ENCODE measurements at places on chromosomes 5 and 9.

DNA sequence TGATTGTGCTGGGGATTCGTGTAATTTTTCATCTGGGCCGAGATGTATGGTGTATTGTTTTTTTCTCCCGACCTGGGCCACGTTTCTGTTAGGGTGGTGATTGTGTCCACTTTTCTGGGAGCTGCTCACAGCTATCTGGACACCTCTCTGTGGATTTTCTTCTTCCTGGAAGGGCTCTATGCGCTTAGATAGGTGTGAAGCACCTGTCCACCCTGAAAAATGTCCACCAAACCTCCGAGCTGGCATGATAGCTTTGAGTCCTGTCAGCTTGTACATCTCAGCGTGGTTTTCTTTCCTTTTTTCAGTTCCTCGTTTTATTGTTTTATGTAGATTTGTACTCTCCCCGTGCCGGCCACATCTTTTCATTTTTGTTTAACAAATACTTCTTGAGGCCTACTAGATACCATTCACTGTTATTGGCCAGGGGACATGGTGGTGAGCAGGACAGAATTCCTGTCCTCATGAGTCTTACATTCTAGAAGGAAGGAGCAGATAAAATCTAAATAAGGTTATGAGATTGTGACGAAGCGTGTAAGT lies 1.1 kb downstream of the UGCG start:
- H3K36me3 ChIP-seq, result peaks cover 8% of the 10 kb centered on the region
- peaks cover 1% of the 10 kb centered on the region for H3K4me1 ChIP-seq
- H3K4me3 ChIP-seq, result peak overlapping the region; percentile 99
- DNase-seq, result peak; percentile 69
- H3K27me3 ChIP-seq, result no peaks in the 10 kb centered on the region

DNA sequence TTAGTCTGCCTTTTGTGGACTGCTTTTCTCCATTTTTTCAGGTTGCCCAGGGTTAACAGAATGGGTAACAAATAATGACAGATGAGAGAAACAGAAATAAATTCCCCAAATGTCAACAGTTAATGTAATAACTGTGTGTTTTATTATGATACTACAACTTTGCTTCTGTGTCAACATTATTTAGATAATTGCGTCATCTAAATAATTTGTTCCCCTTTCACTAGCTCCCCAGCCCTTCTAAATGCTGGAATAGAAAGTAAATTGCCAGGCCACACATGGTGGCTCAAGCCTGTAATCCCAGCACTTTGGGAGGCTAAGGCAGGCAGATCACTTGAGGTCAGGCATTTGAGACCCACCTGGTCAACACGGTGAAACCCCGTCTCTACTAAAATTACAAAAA lies 53.5 kb downstream of the RNF38 start:
- H3K36me3 ChIP-seq, result peaks cover 18% of the 10 kb centered on the region
- no peak overlapping the region for H3K4me3 ChIP-seq
- no peaks in the 10 kb centered on the region for H3K27me3 ChIP-seq
- DNase-seq, result no peak

GRCh38 chr5:147359101-147359500 lies 124.3 kb downstream of the STK32A start:
- DNase-seq, result no peak
- H3K36me3 ChIP-seq, result no peaks in the 10 kb centered on the region
- H3K4me1 ChIP-seq, result no peaks in the 10 kb centered on the region
- H3K4me3 ChIP-seq, result no peak overlapping the region

DNA sequence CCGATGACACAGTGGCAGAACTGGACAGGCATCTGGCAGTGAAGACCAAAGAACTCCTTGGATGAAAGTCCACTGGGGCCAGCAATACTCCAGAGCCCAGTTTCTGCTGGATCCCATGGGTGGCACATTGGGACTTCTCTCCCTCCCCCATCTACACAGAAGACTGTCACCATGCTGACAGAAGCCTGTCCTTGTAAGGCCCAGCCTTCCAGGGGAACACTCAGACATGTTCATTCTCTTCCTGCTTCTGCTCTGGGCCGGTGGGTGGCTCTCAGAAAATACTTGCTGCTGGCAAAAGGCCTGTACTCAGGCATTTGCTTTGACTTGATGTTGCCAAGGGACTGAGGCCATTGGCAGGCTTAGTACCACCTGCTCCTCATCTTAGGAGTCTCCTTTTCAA lies 48.3 kb upstream of the PTGS1 start:
- H3K27ac ChIP-seq, result no peak overlapping the region
- H3K4me3 ChIP-seq, result no peak overlapping the region
- peaks cover 34% of the 10 kb centered on the region for H3K36me3 ChIP-seq
- no peak for DNase-seq
- no peaks in the 10 kb centered on the region for H3K4me1 ChIP-seq
- no peaks in the 10 kb centered on the region for H3K27me3 ChIP-seq

- H3K27me3 ChIP-seq, result no peaks in the 10 kb centered on the region
- no peaks in the 10 kb centered on the region for H3K4me1 ChIP-seq
- no peak for DNase-seq
- no peaks in the 10 kb centered on the region for H3K36me3 ChIP-seq
- no peak overlapping the region for H3K4me3 ChIP-seq
Observed at GRCh38 chr5:4374866-4375265, 765.3 kb upstream of the ADAMTS16 start.

DNA sequence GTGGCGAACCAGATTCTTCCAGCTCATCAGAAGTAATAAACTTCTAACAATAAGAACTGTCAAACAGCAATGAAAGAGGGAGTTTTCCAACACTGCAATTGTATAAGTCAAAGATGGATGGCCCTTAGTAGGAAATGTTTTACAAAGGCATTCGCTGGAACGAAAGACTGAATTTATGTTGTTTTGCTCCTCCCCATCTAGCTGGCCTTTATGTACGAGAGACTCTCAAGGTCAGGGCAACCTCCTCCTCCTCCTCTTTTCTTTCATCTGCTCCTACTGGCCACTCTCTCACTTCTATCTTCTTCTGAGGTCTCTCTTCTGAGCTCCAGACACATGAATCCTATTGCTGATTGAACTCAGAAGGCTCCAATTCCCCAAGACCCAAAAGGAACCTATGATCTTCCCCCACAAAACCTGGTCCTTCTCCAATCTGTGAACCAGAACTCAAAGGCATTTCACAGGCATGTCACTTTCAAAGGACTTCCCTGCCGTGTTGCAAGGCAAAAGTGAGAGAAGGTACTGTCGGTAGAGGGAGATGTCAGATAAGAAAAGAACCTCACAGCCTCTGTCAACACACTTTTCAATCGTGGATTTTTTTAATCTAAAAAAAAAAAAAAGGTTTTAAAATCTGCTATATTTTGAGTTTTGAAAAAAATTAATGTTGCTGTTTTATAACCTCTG lies 28.5 kb upstream of the PUM3 start:
- H3K4me1 ChIP-seq, result no peaks in the 10 kb centered on the region
- peaks cover 2% of the 10 kb centered on the region for H3K27me3 ChIP-seq
- peak; percentile 2 for DNase-seq
- H3K36me3 ChIP-seq, result no peaks in the 10 kb centered on the region
- H3K27ac ChIP-seq, result no peak overlapping the region
- no peak overlapping the region for H3K4me3 ChIP-seq

GRCh38 chr5:16866795-16867576 lies 69.1 kb downstream of the MYO10 start:
- peak; percentile 58 for DNase-seq
- no peak overlapping the region for H3K4me3 ChIP-seq
- H3K27me3 ChIP-seq, result no peaks in the 10 kb centered on the region
- peaks cover 11% of the 10 kb centered on the region for H3K4me1 ChIP-seq

- H3K4me3 ChIP-seq, result no peak overlapping the region
- peaks cover 5% of the 10 kb centered on the region for H3K4me1 ChIP-seq
- DNase-seq, result peak; percentile 55
- H3K27me3 ChIP-seq, result no peaks in the 10 kb centered on the region
Observed at GRCh38 chr9:79623799-79624721, 52.3 kb downstream of the TLE4 start.
